Lung microvascular endothelial cell (primary cell): ENCODE measurements at places on chromosomes 12 and 14. TPM values are rescaled to one million over a fixed set of nuclear protein-coding genes. Genes with fewer than 3 reads are reported as not detected.

Gene C12orf54
- total RNA-seq = not detected in 2 replicates

Gene HECTD1
- total RNA-seq = 217 and 301 TPM in 2 replicates

Gene C12orf76
- total RNA-seq = 11.8 and 14.7 TPM in 2 replicates

Gene GZMB
- not detected in 2 replicates for total RNA-seq

Gene ARMH4
- 0.87 and 1.8 TPM in 2 replicates for total RNA-seq

Gene CDH24
- 0.60 and 2.0 TPM in 2 replicates for total RNA-seq

Gene RDH16
- total RNA-seq = under 0.01 TPM in 2 replicates

Gene CACNA2D4
- 0.22 TPM in 1 of 2 replicates, not detected in the other for total RNA-seq

Gene MYL2
- total RNA-seq = 0.65 TPM in 1 of 2 replicates, not detected in the other

Gene KRT72
- total RNA-seq = not detected in 2 replicates

Gene RERG
- not detected in 2 replicates for total RNA-seq

Gene TULP3
- total RNA-seq = 15.9 and 18.3 TPM in 2 replicates

Gene GUCY2C
- total RNA-seq = not detected in 2 replicates

Gene GLIPR1L1
- total RNA-seq = not detected in 2 replicates

Gene TMTC1
- 1.7 and 6.9 TPM in 2 replicates for total RNA-seq

Gene CBX5
- 25.1 and 26.6 TPM in 2 replicates for total RNA-seq
